ENCODE measurements at places on chromosomes 3 and 15.

GRCh38 chr15:71336671-71337070, 221.4 kb downstream of the THSD4 start:
- no peak for DNase-seq

- DNase-seq: no peak
Observed at GRCh38 chr3:71461749-71462483, 121.6 kb downstream of the FOXP1 start.

DNA sequence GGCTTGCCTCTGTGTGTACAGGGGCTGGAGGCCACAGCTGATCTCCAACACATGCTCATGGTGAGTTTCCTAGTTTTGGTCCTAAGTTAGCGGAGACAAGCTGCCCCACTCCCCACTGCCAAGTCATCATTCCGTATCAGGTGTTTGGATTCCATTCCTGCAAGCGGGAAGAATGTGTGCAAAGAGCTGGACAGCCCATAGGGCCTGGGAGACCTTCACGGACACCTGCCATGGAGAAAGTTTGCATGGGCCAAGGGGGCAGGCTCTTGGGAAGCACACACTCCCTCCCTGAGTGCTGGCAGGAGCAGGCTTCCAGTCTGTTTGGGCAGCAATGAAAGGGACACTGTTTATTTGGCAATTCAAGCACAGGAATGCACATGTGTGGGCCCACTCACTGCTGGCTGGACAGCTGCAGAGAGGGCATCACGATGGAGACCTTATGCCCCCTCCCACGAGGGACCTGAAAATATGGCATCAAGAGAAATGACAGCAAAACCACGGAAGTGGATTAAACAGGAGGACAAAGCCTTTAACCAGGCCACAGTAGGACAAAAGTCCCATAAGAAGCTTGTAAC, 149.7 kb downstream of the KLF13 start:
- DNase-seq: no peak

DNA sequence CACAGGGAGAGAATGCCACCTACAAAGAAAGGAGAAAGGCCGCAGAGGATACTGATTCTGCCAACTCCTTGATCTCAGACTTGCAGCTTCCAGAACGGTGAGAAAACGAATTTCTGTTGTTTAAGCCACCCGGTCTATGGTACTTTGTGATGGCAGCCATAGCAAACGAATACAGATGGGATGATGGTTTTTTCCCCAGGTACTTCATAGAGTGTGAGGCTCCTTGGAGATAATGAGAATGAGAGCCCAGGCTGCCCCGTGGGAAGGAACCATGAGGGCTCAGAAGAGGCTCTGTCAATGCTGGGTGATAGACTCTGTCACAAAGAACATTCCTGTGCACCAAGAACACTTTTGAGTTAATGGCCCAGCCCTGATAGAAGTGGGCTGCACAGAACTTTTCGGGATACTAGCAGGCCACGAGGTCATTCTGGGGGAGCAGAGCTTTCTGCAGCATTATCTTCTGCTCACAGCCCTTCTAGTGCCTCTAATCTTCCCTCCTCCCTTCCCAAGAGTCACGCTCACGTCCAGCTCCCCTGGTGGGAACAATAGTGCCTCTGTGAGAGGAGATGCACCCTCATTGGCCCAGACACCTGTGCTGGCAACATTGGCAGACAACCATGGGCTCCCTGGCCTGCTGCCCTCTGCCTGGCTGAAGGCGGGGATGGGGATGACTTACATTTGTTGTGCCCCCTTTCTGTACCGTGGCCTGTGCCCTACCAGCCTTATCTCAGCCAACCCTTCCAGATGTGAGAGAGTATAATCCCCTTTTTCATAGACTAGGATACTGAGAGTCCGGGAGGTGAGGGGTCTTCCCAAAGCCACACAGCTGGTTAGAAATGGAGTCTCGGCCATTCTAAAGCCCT, 5.2 kb upstream of the RLBP1 start:
- DNase-seq: no peak

- no peak for DNase-seq
Observed at GRCh38 chr15:57377478-57377847, 1.2 kb downstream of the CGNL1 start.

DNA sequence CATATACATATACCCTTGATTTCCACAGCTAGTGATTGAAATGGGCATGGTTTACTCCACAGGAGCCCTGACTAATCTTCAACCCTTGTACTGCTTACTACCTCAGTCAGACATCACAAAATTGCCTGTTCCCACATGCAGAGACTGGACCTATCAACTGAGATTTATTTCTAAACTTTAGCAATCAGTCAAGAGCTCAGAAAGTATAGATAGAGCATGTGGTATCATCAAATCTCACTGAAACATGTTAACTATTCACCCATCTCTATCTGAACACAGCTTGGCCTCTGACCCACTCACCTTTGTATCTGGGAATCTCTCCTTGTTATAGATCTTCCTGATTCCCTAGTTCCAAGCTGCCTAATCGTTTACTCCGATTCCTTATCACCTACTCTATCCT, 14.6 kb downstream of the ADAM10 start:
- no peak for DNase-seq

DNA sequence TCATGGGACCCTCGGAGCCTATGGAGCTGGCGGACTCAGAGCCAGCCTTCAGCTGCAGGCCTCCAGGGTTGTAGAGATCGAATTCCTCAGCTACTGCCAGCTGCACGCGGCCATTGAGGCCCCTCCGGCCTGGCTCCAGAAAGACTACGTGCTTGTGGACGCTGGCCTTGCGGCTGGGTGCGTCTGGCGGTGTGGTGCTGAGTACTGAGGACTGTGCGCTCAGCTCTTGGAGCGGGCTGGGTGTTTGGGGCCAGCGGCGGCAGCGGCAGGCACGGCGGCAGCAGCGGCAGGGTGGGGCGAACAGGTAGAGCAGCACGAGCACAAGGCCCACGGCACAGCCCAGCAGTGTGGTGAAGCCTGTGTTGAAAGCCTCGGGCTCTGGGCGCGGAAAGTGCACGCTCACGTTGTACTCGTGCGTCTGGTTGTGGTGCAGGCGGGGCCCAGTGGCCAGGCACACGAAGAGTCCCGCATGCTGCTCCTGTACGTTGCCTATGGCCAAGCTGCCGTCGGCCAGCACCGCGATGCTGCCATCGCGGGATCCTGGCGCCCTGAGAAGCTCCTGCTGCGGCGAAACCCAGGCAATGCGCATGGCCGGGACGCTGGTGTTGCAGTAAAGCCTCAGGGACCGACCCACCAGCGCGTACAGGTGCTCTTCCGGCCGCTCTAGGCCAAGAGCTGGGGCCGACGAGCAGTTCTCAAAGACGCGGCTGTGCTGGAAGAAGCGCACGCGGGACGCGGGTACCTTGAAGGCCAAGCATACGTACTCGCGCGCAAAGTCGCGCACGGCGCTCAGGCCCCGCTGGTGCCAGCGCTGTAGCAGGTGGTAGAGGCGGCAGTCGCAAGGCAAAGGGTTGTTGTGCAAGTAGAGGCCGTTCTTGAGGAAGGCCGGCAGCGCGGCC, 1.3 kb downstream of the AMIGO3 start:
- no peak for DNase-seq

DNA sequence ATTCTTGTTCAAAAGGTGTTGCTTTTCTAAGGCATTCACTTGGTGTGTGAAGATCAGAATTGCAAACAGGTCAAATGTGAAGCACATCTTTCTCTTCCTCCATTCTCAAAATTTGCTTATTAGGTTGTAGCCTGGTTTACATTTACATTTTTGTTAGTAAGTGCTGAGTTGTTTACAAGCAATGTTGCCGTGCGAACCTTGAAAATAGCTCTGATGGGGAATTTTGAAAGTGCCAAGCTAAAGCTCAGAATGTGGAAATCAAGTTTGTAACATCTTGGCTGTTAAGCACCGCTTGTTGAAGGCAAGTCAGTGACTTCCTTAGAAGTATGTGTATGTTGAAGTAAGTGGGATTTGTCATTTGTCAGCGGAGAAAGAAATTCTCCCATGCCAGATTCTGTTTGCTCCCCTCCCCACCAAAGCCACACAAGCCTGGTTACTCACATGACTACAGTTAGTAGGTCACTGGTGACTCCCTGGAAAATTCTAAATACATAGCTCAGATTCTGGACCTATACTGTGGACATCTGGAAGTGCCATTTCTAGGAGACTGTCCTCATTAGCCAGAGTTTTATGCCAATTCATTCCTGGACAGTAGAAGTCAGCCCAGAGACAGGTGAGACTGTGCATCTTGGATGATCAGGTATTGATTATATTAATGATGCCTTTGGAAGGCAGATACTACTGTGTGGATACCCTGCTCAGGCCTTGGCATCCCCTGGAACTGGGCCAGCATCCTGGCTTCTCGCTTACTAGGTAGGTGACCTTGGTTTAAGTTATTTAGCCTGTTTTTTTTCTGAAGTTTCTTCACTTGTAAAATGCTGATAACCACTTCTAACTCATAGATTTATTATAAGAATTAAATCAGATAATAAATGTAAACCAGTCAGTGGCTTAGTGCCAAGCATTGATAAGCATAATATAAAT, 390.6 kb upstream of the SEMA6D start:
- no peak for DNase-seq

- no peak for DNase-seq
Observed at GRCh38 chr3:141482245-141482922, 4.4 kb upstream of the RASA2 start.

GRCh38 chr15:35728219-35728940, 182.4 kb upstream of the DPH6 start:
- DNase-seq: no peak

DNA sequence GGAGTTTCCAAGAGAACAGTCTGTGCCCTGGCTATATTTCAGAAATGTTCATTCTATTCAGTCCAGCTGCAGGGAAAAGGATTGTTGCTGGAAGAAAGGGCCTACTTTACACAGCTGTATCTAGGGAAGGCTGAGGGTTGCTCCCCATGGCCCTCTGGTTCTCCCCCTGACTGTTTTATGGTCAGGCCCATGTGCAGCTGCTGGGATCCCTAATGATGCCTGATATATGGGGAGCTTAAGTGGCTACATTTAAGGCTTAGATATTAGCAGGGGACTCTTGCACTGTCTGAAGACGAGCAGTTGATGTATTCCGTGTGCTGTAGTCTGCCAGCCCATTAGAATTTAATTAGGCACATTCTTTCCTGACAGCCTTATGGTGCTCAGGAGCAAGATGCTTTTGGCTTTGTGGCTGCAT, 72.0 kb downstream of the FAM43A start:
- no peak for DNase-seq

GRCh38 chr15:42152196-42152920, 4.1 kb downstream of the PLA2G4F start:
- no peak for DNase-seq

DNA sequence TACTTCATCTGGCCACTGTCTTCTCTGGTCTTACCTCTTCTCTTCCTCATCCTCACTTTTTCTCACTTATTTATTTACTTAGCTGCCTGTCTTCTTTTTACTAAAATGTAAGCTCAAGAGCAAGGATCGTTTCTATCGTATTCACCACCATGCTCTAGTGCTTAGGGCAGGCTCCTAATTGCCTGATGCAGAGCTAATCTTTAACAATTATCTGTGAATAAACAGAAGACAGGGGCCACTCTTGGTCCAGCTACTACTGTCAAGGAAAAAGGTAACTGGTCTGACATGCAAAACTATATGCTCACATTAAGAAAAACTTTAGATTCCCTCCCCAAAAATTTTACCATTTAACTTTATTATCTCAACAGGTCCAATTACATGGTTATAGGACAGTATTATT, 17.5 kb downstream of the PIK3R4 start:
- DNase-seq: no peak

DNA sequence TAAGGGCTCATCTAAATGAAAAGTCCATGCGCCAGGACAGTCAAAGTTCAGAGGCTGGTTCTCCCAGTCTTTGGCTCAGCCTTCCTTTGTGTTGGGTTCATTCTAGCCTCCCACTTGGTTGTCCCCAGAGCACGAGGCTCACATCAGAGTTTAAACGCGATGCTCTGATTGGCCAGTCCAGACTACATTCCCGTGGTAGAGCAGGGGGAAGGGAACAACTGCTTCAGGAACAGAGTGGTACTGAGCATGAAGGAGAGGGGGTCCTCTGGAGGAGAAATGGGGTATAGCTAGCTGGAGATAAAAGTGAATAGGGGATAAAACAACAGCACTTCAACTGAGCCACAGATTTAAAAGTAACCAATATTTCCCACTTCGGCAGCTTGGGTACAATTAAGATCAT, 32.2 kb downstream of the ANAPC13 start:
- no peak for DNase-seq

- no peak for DNase-seq
Observed at GRCh38 chr15:64982472-64982871, 7.2 kb downstream of the SPG21 start.

GRCh38 chr15:57867970-57868798, 161.7 kb downstream of the POLR2M start:
- DNase-seq: no peak

- no peak for DNase-seq
Observed at GRCh38 chr15:74680456-74680855, 15.4 kb downstream of the EDC3 start.

GRCh38 chr15:65309882-65310418, 5.5 kb downstream of the RNU5B-1 start:
- DNase-seq: no peak

GRCh38 chr15:56992725-56993124, 74.3 kb downstream of the TCF12 start:
- no peak for DNase-seq

GRCh38 chr15:78762985-78763795, 48.1 kb downstream of the ADAMTS7 start:
- no peak for DNase-seq

- DNase-seq: no peak
Observed at GRCh38 chr3:188046561-188047211, 107.3 kb upstream of the LPP start.

GRCh38 chr3:40190056-40190455, 119.5 kb upstream of the EIF1B start:
- no peak for DNase-seq

GRCh38 chr3:128617270-128617556, 33.4 kb downstream of the RPN1 start:
- no peak for DNase-seq

DNA sequence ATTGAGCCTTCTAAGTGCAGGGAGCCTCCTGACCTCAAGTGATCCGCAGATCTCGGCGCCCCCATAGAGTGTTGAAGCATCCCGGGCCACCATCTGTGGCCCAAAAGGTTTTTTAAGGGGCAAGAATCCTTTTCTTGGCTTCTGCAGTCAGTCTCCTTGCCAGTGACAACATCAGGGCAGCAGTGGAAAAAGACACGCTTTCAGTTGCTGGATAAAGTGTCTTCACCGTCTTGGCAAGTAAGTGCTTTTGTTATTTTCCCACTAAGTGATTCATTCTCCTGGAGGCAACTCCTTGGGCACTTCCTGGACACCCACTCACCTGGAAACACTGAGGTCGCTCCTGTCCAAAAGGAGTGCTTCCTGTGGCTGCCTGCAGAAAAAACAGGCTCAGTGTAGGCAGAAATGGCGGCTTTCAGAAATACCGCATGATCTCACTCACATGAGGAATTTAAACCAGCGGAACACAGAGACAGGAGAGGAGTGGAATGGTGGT, 71.7 kb upstream of the ABHD2 start:
- DNase-seq: no peak

DNA sequence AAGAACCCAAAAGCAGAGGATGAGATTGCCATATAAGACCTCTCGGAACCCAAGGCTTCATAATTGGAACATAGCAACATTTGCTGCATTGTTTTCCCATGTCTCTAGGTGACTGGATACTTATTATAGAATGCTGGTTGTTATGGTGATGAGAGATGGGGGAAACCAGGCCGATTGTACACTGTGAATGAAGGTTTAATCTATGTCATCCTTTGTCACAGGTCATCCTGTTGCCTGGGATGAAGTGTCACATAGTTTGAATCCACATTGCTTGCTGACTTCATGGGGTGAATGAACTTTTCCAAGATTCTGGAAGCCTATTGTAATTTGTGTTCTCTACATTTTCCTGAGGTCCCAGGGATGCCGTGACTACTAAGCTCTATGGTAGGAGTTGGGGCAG, 41.8 kb downstream of the CLEC3B start:
- no peak for DNase-seq

Data from activated naive CD4-positive, alpha-beta T cell treated with anti-CD3 and anti-CD28 coated beads for 36 hours (primary cell).